Uterus (tissue), 4 donors: ENCODE measurements at places on chromosomes 5 and 9. TPM values are rescaled to one million over a fixed set of nuclear protein-coding genes. Genes with fewer than 3 reads are reported as not detected.

DNA sequence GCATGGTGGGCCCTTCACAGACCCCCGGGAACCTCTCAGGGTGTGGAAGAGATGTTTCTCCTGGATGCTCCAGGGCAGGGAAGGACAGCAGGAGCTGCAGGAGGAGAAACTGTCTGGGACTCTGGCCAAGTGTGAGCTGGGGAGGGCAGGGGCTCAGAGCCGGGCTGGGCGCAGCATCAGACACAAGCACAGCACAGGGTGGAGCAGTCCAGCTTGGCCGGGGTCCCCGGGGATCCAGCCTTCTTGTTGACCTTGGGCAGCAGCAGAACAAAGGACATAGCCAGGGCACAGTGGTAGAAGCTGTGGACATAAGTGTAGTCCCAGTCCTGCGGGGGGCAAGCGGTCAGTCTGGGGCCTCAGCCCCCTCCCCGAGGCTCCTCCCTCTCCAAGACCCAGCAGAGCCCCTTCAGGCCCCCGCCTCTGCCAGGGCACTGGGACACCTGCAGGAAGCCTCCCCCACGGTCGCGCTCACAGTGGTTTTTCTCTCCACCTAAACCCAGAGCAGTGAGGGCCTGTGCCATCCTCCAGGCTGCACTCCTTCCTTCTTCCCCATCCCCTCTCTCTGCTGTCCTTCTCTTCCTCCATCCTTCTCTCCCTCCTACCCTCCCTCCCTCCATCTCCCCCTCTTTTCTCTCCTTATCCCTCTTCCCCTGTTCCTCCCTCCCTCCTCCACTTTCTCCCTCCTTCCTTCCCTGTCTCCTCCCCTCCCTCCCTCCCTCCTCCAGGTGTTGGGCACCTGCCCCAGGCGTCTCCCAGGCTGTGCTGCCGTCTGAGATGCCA lies 10.1 kb downstream of the MYMK start:
- no peak overlapping the region for H3K27ac ChIP-seq
- H3K4me1 ChIP-seq: no peaks in the 10 kb centered on the region
- no peak overlapping the region for H3K4me3 ChIP-seq
- no peak for DNase-seq

DNA sequence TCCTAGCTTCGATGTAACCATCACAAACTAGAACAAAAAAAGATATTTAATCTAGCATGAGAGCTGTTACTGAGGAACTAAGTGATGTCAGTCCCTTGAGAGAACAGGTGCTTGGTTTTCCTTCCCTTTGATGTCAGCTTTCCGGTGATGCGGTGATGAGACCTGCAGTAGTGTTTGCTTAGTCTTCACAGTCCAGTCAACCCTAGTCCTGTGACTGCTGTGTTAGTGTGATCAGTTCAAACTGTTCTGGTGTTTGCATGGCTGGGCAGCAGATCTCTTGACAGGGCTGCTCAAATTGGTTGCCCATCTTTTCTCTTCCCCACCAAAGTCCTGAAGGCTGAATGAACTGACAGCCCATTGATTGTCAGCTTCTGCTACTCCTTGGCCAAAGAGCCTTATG lies 608.6 kb upstream of the DAB2 start:
- H3K27ac ChIP-seq: no peak overlapping the region
- no peaks in the 10 kb centered on the region for H3K4me1 ChIP-seq
- no peak overlapping the region for H3K4me3 ChIP-seq
- no peaks in the 10 kb centered on the region for H3K27me3 ChIP-seq
- no peaks in the 10 kb centered on the region for H3K36me3 ChIP-seq
- no peak for DNase-seq

Gene GFI1B
- 0.14 TPM for total RNA-seq

- H3K27ac ChIP-seq: no peak overlapping the region
- DNase-seq: no peak
- H3K4me1 ChIP-seq: no peaks in the 10 kb centered on the region
- H3K36me3 ChIP-seq: no peaks in the 10 kb centered on the region
- no peak overlapping the region for H3K4me3 ChIP-seq
Measured at GRCh38 chr5:98698359-98698758, 75.1 kb upstream of the RGMB start.

DNA sequence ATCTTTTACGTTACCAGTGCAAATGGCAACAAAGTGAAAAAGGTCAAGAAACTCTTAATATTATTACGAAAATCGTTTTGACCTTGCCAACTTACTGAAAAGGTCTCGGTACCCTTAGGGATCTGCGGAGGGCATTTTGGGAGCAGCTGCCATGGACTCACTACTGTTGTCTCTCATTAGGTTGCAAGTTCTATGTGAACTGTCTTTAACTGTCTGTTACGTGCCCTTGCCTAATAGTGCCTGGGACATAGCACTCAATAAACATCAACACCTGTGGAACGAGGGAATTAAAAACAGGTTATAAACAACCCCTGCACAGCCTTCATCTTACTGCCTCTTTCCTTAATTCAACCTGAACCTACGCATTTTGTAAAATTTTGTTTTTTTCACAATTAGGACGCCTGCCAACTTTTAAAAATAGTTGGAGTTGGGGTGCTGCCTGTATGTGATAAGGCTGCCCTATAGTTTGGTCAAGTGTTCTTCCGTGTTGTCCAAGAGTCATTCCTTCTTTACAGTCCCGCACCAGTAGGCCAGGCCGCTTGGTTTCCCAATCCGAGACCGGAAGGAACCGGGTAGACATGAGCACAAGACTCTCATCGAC lies 527 bp upstream of the SREK1 start:
- H3K4me3 ChIP-seq: peak overlapping the region; percentile 92
- H3K4me1 ChIP-seq: no peaks in the 10 kb centered on the region
- no peaks in the 10 kb centered on the region for H3K36me3 ChIP-seq
- H3K27me3 ChIP-seq: no peaks in the 10 kb centered on the region
- H3K27ac ChIP-seq: peak overlapping the region; percentile 99
- no peak for DNase-seq

GRCh38 chr5:177410575-177410974 lies 1.2 kb upstream of the F12 start:
- H3K36me3 ChIP-seq: no peaks in the 10 kb centered on the region
- no peak overlapping the region for H3K27ac ChIP-seq
- DNase-seq: no peak
- no peaks in the 10 kb centered on the region for H3K4me1 ChIP-seq
- no peak overlapping the region for H3K4me3 ChIP-seq

Gene GMCL2
- total RNA-seq: not detected

Gene RLN1
- total RNA-seq: not detected

DNA sequence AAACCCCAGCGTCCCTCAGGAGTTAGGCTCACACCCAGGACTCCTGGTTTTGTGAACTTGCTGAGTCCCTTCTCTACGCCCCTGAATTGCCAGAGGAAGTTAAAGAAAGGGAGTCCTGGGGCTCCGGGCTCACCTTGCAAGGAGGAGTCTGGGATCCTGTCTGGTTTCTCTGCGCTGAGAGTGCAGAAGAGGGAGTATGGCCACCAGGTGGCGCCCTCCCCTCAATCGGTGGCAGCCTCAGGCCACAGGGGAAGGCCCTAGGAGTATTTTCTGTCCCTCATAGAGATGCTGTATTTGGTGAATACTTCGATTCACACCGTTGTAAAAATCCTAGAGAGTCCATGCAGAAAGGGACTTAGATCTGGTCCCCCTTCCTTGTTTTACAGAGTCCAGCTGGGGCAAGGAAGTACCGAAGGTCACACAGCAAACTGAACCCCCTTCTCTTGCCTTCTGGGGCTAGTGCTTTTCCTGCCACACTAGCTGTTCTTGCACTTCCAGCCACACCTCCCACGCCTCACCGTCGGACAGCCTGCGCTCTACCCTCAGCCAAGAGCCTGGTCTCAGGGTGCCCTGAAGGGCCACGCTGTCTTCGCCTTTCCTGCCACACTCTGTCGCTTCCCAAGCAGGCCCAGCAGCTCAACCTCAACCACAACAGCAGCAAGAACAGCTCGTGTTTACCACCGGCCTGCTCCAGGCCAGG lies 10.2 kb downstream of the HAND1 start:
- DNase-seq: peak; percentile 55
- H3K27ac ChIP-seq: no peak overlapping the region
- no peak overlapping the region for H3K4me3 ChIP-seq
- H3K27me3 ChIP-seq: peaks cover 18% of the 10 kb centered on the region
- no peaks in the 10 kb centered on the region for H3K36me3 ChIP-seq
- no peaks in the 10 kb centered on the region for H3K4me1 ChIP-seq

DNA sequence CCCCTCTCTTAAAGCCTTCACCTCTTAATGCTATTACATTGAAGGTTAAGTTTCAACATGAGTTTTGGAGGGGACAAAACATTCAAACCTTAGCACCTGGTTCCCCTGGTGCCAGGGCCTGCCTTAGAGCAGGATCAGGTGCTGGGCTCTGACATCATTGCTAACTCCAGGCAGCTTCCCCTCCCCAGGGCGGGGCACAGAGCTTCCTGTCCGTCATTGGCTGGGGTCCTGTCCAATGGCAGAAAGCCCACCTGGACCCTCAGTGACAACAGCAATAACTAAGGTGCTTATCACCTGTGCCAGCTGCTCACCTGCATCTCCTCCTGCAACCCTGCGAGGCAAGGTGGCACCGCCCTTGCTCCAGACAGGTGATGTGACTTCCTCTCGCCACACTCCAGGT lies 177.4 kb downstream of the NSG2 start:
- no peak overlapping the region for H3K4me3 ChIP-seq
- no peaks in the 10 kb centered on the region for H3K36me3 ChIP-seq
- no peaks in the 10 kb centered on the region for H3K27me3 ChIP-seq
- H3K4me1 ChIP-seq: no peaks in the 10 kb centered on the region
- no peak for DNase-seq
- H3K27ac ChIP-seq: no peak overlapping the region

DNA sequence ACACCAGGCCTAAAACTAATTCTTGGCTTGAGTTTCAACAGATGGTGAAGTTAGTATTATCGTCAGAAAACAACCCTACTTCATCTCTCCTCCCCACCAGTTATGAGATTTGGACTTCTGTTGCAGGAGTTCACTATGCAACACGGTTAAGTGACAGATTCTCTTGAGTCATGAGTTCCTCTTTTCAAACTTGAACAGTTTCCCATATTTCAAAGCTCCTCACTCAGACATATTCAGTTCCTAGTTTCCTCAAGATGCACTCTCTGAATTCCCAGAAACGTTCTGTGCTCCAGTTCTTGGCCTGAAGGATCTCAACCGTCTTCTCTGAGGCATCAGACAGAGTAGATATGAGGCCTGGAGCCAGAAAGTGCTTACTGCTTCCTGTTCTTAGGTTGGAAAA lies 7.3 kb upstream of the PTGER4 start:
- no peaks in the 10 kb centered on the region for H3K36me3 ChIP-seq
- H3K4me3 ChIP-seq: no peak overlapping the region
- H3K4me1 ChIP-seq: no peaks in the 10 kb centered on the region
- H3K27me3 ChIP-seq: no peaks in the 10 kb centered on the region
- DNase-seq: no peak
- H3K27ac ChIP-seq: no peak overlapping the region

Gene CSNK1G3
- 48.8 TPM for total RNA-seq

Gene ARL14EPL
- total RNA-seq: not detected

Gene CCDC187
- 5.1 TPM for total RNA-seq

GRCh38 chr5:133890776-133891280 lies 77.6 kb downstream of the C5orf15 start:
- H3K36me3 ChIP-seq: no peaks in the 10 kb centered on the region
- H3K4me1 ChIP-seq: no peaks in the 10 kb centered on the region
- no peak overlapping the region for H3K4me3 ChIP-seq
- H3K27me3 ChIP-seq: no peaks in the 10 kb centered on the region

Gene CKS2
- total RNA-seq: 20.0 TPM

Gene EGFL7
- total RNA-seq: 1,791 TPM

- no peaks in the 10 kb centered on the region for H3K36me3 ChIP-seq
- H3K4me1 ChIP-seq: no peaks in the 10 kb centered on the region
- H3K27ac ChIP-seq: no peak overlapping the region
- no peak for DNase-seq
- no peaks in the 10 kb centered on the region for H3K27me3 ChIP-seq
Measured at GRCh38 chr9:125204477-125204876, 4.1 kb downstream of the RABEPK start.

Gene PLAC8L1
- total RNA-seq: not detected

DNA sequence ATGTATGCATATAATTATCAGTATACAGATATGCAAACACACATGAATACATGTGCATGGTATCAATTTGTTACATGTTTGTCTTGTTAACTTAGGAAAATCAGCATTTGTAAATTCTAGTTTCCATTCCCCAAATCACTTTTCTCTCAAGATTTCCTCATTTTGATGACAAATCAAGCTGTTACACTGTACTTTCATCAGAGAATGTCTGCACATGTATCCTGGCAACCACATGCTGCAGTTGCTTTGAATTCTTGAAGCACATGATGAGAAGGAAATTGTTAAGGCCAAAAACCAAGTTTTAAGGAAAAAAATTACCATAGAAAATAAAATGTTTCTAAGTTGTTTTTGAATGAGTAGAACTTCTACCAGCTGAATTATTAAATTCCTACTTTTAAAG lies 1834.5 kb downstream of the EFNA5 start:
- no peak overlapping the region for H3K27ac ChIP-seq
- DNase-seq: no peak
- no peaks in the 10 kb centered on the region for H3K36me3 ChIP-seq
- H3K4me3 ChIP-seq: no peak overlapping the region

DNA sequence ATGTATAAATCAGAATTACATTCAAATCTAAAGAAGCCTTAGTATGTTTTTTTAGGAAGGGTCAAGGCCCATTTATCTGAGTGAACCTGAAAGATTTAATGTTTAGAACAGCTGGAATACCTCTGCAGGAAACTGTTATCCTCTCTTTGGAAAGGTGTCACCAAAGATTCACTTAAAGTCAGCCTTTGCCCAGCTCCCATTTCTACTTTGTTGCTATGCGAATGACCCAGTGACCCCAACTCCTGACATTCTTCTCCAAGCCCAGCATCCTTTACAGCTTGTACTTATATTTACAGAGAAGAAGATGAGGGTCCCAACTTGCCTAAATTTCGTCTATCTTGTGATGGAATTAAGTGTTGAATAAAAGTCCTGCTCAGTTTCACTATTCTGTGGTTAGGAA lies 1198.6 kb downstream of the CDH12 start:
- no peak for DNase-seq
- H3K27me3 ChIP-seq: no peaks in the 10 kb centered on the region
- H3K4me3 ChIP-seq: no peak overlapping the region

DNA sequence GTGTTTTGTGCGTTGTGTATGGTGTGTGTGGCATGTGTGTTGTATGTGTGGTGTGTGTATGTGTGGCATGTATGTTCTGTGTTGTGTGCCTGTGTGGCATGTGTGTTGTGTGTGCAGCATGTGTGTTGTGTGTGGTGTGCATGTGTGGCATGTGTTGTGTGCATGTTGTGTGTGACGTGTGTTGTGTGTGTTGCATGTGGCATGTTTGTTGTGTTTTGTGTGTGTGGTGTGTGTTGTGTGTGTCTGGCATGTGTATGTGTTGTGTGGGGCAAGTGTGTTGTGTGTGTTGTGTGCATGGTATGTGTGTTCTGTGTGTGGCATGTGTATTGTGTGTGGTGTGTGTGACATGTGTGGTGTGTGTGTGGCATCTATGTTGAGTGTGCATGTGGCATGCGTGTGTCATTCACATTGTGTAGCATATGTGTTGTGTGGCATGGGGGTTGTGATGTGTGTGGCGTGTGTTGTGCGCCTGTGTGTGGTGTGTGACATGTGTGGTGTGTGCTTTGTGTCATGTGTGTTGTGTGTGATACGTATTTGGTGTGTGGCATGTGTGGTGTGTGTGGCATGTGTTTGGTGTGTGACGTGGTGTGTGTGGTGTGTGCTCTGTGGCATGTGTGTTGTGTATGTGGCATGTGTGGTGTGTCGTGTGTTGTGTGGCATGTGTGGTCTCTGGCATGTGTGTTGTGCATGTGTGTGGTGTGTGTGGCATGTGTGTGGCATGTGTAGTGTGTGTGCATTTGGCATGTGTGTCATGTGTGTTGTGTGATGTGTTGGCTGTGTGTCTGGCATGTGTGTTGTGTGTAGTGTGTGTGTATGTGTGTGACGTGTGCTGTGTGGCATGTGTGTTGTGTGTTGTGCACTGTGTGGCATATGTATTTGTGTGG lies 46.6 kb upstream of the IRX4 start:
- peaks cover 4% of the 10 kb centered on the region for H3K4me1 ChIP-seq
- no peak overlapping the region for H3K27ac ChIP-seq
- H3K36me3 ChIP-seq: no peaks in the 10 kb centered on the region
- H3K4me3 ChIP-seq: no peak overlapping the region
- H3K27me3 ChIP-seq: no peaks in the 10 kb centered on the region
- no peak for DNase-seq

Gene SMIM32
- total RNA-seq: 3.0 TPM
